ENCODE measurements at places on chromosomes 7 and 10. TPM values are rescaled to one million over a fixed set of nuclear protein-coding genes. Genes with fewer than 3 reads are reported as not detected.

GRCh38 chr7:79199961-79200360 lies 253.5 kb downstream of the MAGI2 start:
- peak; percentile 4 for DNase-seq
- H3K4me3 ChIP-seq: no peak overlapping the region
- H3K27ac ChIP-seq: no peak overlapping the region
- H3K36me3 ChIP-seq: no peaks in the 10 kb centered on the region

DNA sequence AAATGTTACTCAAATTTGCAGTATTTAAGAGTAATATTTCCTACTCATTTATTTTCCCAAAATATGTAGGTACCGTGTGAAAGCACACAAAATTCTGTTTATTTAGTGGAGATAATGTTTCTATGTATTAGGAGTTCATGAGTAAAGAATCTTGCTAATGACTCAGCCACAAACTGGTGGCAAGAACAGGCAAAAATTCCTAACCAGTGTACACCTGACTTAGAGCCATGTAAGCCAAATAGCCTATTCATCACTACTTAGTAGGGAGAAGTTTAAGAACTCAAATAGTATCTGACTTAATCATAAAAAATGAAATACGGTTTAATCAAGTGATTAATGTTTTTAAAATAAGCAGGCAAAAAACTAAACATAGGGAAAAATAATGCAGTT lies 169.0 kb downstream of the SRPK2 start:
- H3K4me1 ChIP-seq: peaks cover 12% of the 10 kb centered on the region
- peak overlapping the region; percentile 70 for H3K27ac ChIP-seq
- peak; percentile 93 for DNase-seq

GRCh38 chr7:122143376-122143750 lies 686 bp downstream of the AASS start:
- H3K27me3 ChIP-seq: no peaks in the 10 kb centered on the region
- DNase-seq: no peak
- peak overlapping the region; percentile 86 for H3K27ac ChIP-seq
- H3K36me3 ChIP-seq: no peaks in the 10 kb centered on the region
- peak overlapping the region; percentile 93 for H3K4me3 ChIP-seq

GRCh38 chr7:81256991-81257390 lies 338.1 kb upstream of the SEMA3C start:
- no peaks in the 10 kb centered on the region for H3K27me3 ChIP-seq
- H3K4me1 ChIP-seq: no peaks in the 10 kb centered on the region
- no peaks in the 10 kb centered on the region for H3K36me3 ChIP-seq
- H3K27ac ChIP-seq: no peak overlapping the region
- H3K4me3 ChIP-seq: no peak overlapping the region

ASB4 gene
- not detected for total RNA-seq

GPAM gene
- total RNA-seq: 9.8 TPM
